Sciatic nerve (tissue), 2 donors: ENCODE measurements at places on chromosomes 16 and 17. TPM values are rescaled to one million over a fixed set of nuclear protein-coding genes. Genes with fewer than 3 reads are reported as not detected.

The MC1R gene
- total RNA-seq: 5.8 TPM

The CEP112 gene
- total RNA-seq: 64.9 TPM

The ASB16 gene
- 0.36 TPM for total RNA-seq

The TMEM94 gene
- total RNA-seq: 86.8 TPM

The ZC3H18 gene
- total RNA-seq: 46.9 TPM

The CDRT15 gene
- total RNA-seq: not detected
